ENCODE measurements at places on chromosomes 13 and 19. TPM values are rescaled to one million over a fixed set of nuclear protein-coding genes. Genes with fewer than 3 reads are reported as not detected.

Gene TNFRSF19
- 0.45 TPM for total RNA-seq

DNA sequence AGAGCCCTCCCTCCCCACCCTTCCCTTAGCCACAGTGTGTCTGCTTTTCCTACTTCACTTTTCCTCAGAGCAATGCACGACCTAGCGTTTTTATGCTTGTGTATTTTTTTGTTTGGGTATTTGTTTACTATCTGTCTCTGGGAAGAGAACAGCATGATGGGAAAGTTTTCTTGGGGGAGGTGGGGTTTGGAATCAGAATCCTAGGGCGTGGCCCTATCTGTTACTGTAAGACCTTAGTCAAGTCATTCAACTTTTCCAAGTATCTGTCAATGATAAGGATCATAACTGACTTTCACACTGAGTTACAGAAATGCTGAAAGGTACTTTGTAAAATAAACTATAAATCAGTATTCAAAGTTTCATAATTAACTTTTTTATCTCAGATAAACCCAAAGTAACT, 146.3 kb upstream of the WASF3 start:
- H3K4me1 ChIP-seq, result no peaks in the 10 kb centered on the region
- no peak overlapping the region for H3K27ac ChIP-seq
- no peaks in the 10 kb centered on the region for H3K36me3 ChIP-seq
- H3K27me3 ChIP-seq, result no peaks in the 10 kb centered on the region

Gene TLE6
- 2.0 TPM for total RNA-seq

DNA sequence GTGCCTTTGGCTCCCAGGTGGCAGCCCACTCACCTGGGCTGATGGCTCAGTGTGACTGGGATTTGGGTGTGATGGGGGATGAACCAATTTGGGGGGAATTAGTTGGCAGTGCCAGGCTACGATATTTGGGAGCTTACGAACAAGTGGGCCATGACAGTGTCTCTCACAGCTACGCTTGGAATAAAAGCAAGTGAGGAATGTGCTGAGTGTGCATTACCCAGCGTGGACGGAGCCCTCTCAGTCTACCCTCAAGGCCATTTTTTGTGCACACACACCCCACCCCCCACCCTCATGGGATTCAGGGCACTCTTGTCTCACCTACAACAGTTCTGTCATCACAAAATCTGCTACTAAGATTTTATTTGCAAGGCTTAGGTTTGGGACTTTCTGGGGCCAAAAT, 329.1 kb downstream of the NDFIP2 start:
- H3K36me3 ChIP-seq, result no peaks in the 10 kb centered on the region
- DNase-seq, result no peak
- no peaks in the 10 kb centered on the region for H3K4me1 ChIP-seq
- H3K27ac ChIP-seq, result no peak overlapping the region

DNA sequence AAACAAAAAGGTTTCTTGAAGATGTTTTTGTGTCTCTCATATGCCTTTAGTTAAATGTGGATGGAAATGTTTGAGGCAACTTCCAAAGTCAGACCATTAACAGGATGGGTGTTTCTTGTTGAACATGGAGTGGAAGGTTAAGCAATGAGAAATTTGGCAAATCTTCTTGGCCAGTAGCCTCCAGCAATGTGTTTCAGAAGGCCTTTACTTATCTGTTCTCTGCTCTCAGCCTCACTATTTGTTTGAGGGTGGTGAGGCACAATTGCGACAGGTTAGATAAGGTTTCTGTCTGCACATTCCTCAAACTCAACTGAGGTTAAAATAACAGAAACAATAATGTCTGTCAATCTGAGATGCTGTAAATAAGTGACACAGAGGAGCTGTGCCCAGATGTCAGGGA, 1019.0 kb downstream of the DIAPH3 start:
- H3K36me3 ChIP-seq, result no peaks in the 10 kb centered on the region
- no peak overlapping the region for H3K27ac ChIP-seq
- no peak for DNase-seq
- no peaks in the 10 kb centered on the region for H3K27me3 ChIP-seq
- no peaks in the 10 kb centered on the region for H3K4me1 ChIP-seq

Gene PALM3
- total RNA-seq, result not detected

DNA sequence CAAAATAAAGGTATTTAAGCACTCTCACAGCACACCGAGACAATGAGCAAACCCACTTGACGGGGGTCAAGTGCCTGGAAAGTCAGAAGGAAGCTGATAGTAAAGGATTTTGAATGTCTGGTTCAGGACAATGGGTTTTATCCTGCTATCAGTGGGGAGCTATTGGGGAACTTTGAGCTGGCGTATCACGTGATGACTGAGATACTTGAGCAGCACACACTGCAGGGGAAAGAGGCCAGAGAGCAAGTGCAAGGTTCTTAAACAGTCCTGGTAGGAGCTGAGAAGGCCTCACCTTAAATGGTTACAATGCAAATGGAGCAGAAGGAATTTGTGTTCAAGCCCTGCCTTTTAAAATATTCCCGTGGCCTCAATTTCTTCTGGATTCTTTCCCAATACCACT, 225.3 kb downstream of the LACC1 start:
- no peak overlapping the region for H3K27ac ChIP-seq
- no peaks in the 10 kb centered on the region for H3K4me1 ChIP-seq
- H3K27me3 ChIP-seq, result peaks cover 17% of the 10 kb centered on the region
- no peaks in the 10 kb centered on the region for H3K36me3 ChIP-seq

Gene GJB6
- 6.1 TPM for total RNA-seq

Gene TRPC4
- total RNA-seq, result not detected

GRCh38 chr19:53812335-53812734, 11.8 kb downstream of the NLRP12 start:
- H3K36me3 ChIP-seq, result no peaks in the 10 kb centered on the region
- no peaks in the 10 kb centered on the region for H3K27me3 ChIP-seq
- H3K4me1 ChIP-seq, result no peaks in the 10 kb centered on the region
- no peak overlapping the region for H3K4me3 ChIP-seq
- DNase-seq, result no peak

Gene CYP4F11
- not detected for total RNA-seq

DNA sequence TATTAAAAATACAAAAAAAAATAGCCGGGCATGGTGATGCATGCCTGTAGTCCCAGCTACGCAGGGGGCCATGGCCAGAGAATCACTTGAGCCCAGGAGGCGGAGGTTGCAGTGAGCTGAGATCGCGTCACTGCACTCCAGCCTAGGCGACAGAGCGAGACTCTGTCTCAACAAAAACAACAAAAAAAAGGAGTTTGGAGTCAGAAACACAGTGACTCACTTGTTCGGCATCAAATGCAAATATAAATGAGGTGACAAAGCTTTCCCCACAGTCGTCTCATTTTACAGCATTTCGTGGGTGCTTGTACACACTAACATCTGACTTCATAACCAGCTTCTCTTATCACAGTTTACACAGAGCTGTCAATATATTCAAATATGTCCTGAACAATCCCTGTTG, 11.0 kb downstream of the ZNF665 start:
- no peak overlapping the region for H3K27ac ChIP-seq
- no peaks in the 10 kb centered on the region for H3K4me1 ChIP-seq
- no peak for DNase-seq
- H3K27me3 ChIP-seq, result no peaks in the 10 kb centered on the region

GRCh38 chr19:19445911-19446361, 40.5 kb downstream of the GATAD2A start:
- DNase-seq, result peak; percentile 32
- H3K27ac ChIP-seq, result peak overlapping the region; percentile 89
- peaks cover 68% of the 10 kb centered on the region for H3K4me1 ChIP-seq
- H3K4me3 ChIP-seq, result peak overlapping the region; percentile 65
- H3K27me3 ChIP-seq, result no peaks in the 10 kb centered on the region

GRCh38 chr19:35063940-35064818, 22.7 kb downstream of the HPN start:
- DNase-seq, result no peak
- H3K4me1 ChIP-seq, result peaks cover 16% of the 10 kb centered on the region
- no peak overlapping the region for H3K27ac ChIP-seq
- no peak overlapping the region for H3K4me3 ChIP-seq

- H3K27ac ChIP-seq, result no peak overlapping the region
- H3K4me3 ChIP-seq, result no peak overlapping the region
- DNase-seq, result no peak
- no peaks in the 10 kb centered on the region for H3K27me3 ChIP-seq
- no peaks in the 10 kb centered on the region for H3K4me1 ChIP-seq
- peaks cover 6% of the 10 kb centered on the region for H3K36me3 ChIP-seq
Measured at GRCh38 chr19:56721714-56722113, 50.2 kb upstream of the ZNF835 start.

DNA sequence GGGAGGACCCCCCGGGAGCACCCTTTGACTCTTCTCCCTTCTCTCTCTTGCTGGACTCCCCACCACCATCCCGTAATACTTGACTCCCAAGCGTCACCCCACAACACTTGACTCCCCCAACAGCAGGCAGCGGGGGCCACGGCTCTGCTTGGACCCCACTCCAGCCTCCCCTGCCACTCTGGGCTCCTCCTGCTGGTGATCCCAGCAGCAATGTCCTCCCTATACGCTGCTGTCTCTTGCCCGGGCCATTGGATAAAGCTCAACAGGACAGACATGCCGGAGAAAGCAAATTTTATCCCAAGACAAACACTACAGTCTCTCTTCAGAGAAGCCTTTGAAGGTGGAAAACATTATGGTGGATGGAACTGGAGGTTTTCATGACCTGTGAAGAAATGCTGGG, 20.4 kb upstream of the AMER2 start:
- H3K27me3 ChIP-seq, result peaks cover 44% of the 10 kb centered on the region
- no peak overlapping the region for H3K4me3 ChIP-seq
- H3K27ac ChIP-seq, result no peak overlapping the region
- DNase-seq, result no peak

Gene URAD
- total RNA-seq, result not detected

DNA sequence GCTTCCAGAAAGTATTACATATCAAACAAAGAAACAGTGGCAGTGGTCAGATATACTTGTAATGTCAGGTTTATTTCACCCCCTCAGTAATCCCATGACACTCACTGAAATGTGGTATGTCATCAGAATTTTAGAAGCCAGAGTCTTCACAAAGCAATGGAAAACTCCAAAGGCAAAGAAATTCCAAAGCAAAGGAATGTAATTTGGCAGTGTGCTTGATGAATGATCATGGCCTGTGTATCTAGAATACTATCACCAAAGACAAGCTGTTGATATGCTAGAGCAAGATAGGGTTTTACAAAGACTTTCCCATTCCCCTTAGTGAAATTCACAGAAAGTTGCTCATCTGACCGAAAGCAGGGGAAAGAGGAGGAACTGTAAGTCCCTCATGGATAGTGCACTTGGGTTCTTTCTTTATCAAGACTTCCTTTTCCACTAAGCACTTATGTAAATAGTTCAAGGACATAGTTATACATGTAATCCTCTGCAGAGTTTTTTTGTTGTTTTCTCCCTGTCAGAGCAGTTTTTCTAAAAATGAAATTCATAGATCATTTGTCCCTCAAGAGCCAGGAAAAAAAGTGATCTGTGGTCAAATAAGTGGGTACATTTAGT, 243.4 kb downstream of the NHLRC3 start:
- DNase-seq, result no peak
- no peaks in the 10 kb centered on the region for H3K36me3 ChIP-seq
- H3K4me1 ChIP-seq, result no peaks in the 10 kb centered on the region
- no peak overlapping the region for H3K27ac ChIP-seq
- H3K27me3 ChIP-seq, result peaks cover 10% of the 10 kb centered on the region
- no peak overlapping the region for H3K4me3 ChIP-seq

DNA sequence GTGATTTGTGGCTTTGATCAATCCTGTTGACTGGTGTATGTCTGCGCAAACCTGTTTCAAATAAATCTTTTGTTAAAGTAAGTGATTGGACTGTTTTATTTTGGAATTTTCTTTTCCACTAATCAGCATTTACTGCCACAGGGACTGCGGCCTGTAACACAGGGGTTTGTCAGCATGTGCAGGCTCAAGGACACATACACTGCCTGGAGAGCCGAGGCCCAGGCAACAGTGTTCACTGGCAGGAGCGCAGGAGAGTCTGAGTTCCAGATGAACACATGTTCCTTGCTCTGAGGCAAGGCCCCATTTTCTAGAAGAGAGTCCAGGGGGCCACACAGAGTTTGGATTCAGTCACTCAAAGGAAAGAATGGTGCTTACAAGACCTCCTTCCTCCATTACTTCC, 26.0 kb downstream of the SHISA2 start:
- DNase-seq, result no peak
- no peak overlapping the region for H3K4me3 ChIP-seq
- no peaks in the 10 kb centered on the region for H3K36me3 ChIP-seq
- no peaks in the 10 kb centered on the region for H3K4me1 ChIP-seq

- no peaks in the 10 kb centered on the region for H3K36me3 ChIP-seq
- no peaks in the 10 kb centered on the region for H3K4me1 ChIP-seq
- no peak overlapping the region for H3K27ac ChIP-seq
Measured at GRCh38 chr13:66425741-66426140, 804.4 kb downstream of the PCDH9 start.
